Smooth muscle cell of the umbilical artery (primary cell): ENCODE measurements at places on chromosomes 16 and 17. TPM values are rescaled to one million over a fixed set of nuclear protein-coding genes. Genes with fewer than 3 reads are reported as not detected.

Gene KRT12
- total RNA-seq, result not detected in 2 replicates

Gene MYL11
- not detected in 2 replicates for total RNA-seq

Gene EIF5A
- 513 and 520 TPM in 2 replicates for total RNA-seq

Gene AIPL1
- total RNA-seq, result not detected in 2 replicates
